AG08396 (cell line): ENCODE measurements at places on chromosomes 3 and 15.

GRCh38 chr3:45564172-45564571, 30.4 kb upstream of the LIMD1 start:
- DNase-seq = no peak

- no peak for DNase-seq
These were observed 1138.4 kb downstream of the SI start for GRCh38 chr3:163939926-163940325.

DNA sequence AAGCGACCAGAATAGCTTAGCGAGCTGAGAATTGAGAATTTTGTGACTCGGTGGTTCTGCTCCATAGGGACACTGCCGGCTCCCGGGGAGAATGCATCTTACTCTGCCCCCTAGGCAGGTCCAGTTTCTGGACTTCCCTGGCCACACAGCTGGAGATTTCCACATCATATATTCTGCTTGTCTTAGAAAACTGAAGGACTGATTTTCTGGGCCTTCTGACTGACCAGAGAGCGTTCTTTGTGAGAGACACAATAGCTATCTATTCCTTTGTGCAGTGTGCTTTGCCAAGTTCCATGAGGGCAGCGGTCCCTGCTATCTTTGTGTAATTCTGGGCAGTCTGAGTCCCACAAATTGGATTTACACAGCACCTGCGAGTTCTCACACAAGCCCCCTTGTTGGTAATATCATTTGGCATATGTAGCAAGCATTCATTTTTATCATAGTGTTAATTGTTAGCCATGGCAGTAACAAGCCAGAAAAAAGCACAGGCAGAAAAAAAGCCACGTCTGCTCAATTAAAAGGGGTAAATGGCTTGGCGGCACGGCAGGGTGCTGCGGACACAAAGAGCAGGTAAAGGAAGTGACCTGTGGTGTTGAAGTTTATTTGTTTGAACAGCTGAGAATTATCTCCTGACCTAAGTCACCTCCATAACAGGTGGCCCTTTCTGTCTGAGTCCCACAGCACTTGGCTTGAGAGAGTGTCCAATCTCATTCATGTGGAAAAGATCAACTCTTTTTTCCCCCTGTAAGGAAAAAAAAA, 688.7 kb downstream of the TUSC7 start:
- DNase-seq = no peak

DNA sequence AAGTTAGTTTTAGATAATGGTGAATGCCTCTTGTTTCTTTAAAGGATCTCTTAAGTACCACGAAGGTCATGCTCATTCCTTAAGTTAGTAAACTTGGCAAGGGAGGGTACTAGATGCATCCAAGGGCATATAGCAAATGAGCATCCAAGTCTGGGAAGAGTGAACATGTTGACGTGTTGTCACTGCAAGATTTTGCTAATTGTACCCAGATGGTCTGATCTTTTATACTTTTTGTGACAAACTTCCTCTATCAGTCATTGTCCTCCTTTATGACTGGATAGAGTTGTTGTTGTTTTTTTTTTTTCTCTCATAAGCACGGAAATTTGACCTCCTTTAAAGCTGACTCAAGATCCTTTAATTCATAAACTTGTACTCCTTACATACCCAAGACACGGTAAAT, 121.3 kb downstream of the CHST2 start:
- no peak for DNase-seq

DNA sequence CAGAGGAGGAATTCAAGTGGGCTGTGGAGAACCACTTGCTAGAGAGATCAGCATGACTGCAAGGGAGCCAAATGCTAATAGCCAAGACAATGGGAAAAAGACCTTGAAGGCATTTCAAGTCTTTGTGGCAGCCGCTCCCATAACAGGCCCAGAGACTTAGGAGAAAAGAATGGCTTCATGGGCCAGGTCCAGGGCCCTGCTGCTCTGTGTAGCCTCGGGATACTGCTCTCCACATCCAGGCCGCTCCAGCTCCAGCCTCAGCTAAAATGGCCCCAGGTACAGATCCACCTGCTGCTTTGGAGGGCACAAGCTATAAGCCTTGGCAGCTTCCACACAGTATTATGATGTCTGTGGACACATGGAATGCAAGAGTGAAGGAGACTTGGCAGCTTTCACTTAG, 157.7 kb downstream of the NECTIN3 start:
- no peak for DNase-seq

DNA sequence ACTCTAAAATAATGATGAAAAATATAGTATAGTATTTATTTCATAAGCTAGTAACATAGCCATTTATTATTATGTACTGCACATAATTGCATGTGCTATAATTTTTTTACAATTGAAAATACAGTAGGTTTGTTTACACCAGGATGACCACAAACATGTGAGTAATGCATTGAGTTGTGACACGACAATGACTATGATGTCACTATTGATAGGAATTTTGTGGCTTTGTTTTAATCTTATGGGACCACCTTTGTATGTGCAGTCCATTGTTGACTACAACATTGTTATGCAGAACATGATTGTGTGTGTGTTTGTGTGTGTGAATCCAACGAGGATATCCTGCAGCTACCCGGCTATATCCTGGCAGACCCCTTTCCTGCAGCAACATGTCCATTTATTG, 372.2 kb upstream of the MCTP2 start:
- no peak for DNase-seq

GRCh38 chr3:137194301-137194700, 236.5 kb downstream of the IL20RB start:
- no peak for DNase-seq

GRCh38 chr3:126211569-126211968, 31.2 kb upstream of the ALDH1L1 start:
- DNase-seq = no peak

DNA sequence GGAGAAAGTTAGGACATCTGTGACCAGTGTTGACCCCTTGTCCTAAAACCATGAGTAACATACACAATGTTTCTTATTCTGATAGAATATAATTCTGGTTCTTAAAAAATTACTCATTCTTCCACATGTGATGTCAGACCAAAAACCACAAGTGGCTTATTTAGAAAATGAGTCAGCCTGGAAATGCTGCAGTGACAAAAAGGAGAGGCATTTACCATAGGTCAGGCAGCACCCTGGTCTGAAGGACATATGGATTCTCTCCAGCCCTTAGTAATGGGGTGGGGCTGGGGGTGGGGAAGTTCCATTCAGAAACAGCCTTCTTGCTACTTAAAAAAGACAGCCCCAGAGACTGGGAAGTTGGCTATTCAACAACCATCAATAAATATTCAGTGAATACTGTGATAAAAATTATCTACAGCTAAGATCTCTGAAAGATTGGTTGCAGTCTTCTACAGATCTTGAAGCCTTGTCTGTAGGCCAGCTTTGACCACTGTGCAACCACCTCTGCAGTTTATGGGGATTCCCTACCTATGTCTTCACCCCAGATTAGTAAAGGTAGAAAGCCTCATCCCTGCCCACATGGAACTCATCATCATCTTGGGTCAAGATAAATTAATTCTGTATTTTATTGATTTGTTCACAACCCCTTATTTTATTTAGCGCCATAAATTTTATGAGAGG, 34.9 kb upstream of the TIMP4 start:
- peak; percentile 85 for DNase-seq

- DNase-seq = no peak
These were observed 19.3 kb upstream of the ANXA2 start for GRCh38 chr15:60417112-60417511.

DNA sequence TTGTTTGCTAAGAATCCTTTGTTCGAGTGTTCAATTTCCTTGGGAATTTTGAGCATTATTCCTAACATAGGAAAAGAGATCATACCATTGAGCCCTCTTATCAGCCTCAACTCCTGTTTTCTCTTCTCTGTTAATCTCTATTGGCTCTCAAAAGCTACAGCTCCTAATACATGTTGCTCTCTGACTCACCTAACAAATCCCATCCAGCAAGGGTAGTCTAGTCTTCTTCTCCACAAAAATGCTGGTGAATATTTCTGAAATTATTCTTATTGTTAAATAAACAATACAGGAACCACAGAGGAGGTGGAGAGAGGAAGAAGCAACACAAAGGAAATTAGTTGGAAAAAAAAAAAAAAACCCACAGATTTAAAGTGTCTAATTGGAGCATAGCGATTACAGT, 325.8 kb upstream of the NAALADL2 start:
- DNase-seq = peak; percentile 18

DNA sequence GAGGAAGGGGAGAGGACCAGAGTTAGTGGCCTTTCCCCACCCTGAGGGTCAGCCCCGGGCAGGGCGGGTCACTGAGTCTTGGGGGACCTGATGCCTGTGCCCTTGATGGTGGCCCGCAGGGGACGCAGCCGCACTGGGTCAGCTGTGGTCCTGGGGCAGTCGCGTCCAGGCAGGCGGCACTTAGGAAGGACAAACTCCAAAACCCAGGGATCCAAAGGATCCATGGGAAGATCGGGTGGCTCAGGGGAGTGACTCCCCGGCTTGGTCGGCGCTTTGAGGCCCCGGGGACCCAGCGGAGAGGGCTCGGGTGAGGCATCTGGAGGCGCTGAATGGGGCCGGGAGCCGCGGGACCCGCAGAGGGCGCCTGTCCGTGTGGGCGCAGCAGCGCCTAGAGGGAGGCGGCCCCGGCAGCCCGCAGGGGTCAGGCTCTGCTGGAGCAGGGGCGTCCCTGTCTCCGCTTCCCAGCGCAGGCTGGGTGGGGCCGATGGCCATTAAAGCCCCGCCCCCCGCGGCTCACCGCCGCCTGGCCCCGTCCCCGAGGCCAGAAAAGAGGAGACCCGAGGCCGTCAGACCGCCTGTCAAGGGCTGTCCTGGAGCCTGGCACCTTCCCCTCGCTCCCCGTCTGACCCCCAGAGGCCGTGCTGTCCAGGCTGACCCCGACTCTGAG, 17.5 kb downstream of the CIDEC start:
- peak; percentile 80 for DNase-seq

GRCh38 chr3:100042166-100042981, 71.9 kb downstream of the FILIP1L start:
- no peak for DNase-seq
